ENCODE measurements at places on chromosomes 3 and 15. TPM values are rescaled to one million over a fixed set of nuclear protein-coding genes. Genes with fewer than 3 reads are reported as not detected.

The ALPK3 gene
- polyA plus RNA-seq, result 8.0 TPM

DNA sequence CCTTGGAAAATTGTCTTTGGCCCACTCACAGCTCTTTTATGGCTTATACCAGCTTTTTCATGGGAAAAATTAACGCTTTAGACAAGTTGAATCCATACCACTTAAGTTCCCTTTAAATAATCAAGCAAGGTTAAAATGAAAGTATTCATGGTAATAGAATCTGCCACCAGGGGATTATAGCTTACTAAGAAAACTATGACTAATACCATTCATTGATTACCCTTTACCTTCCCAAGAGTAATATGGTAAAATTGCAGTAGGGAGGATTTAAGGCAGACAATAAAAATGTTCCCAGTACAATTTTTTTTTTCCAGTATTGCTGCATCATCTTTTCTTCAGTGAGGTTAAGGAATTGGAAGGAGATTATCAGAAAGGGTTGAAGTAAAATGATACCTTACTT, 641.1 kb upstream of the NAALADL2 start:
- no peak for DNase-seq

The FRMD4B gene
- polyA plus RNA-seq, result 9.7 TPM

The TUSC7 gene
- polyA plus RNA-seq, result not detected

The MEX3B gene
- not detected for polyA plus RNA-seq

The PGBD4 gene
- polyA plus RNA-seq, result 0.27 TPM

- no peak for DNase-seq
Observed at GRCh38 chr3:71075494-71075893, 508.0 kb downstream of the FOXP1 start.

GRCh38 chr15:51714162-51714561, 23.3 kb downstream of the LYSMD2 start:
- no peak for DNase-seq

DNA sequence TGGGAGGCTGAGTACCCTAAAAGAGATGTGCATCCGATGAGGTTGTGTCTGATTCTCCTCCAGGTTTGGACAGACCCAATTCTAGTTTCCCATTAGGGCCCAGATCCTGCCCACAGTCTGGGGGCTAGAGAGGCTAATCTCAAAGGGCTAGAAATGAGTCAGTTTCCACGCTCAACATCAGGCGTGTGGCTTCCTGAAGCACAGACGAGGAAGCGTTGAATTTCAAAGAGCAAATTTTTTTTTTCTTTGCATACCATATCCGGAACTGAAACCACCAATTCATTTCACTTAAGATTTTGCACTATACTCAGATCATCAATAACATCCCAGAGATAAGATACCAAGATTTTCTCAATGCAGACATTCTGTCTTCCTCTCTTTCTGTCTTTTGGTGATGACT, 173.8 kb upstream of the BCL6 start:
- DNase-seq, result no peak

The SLC24A5 gene
- not detected for polyA plus RNA-seq

DNA sequence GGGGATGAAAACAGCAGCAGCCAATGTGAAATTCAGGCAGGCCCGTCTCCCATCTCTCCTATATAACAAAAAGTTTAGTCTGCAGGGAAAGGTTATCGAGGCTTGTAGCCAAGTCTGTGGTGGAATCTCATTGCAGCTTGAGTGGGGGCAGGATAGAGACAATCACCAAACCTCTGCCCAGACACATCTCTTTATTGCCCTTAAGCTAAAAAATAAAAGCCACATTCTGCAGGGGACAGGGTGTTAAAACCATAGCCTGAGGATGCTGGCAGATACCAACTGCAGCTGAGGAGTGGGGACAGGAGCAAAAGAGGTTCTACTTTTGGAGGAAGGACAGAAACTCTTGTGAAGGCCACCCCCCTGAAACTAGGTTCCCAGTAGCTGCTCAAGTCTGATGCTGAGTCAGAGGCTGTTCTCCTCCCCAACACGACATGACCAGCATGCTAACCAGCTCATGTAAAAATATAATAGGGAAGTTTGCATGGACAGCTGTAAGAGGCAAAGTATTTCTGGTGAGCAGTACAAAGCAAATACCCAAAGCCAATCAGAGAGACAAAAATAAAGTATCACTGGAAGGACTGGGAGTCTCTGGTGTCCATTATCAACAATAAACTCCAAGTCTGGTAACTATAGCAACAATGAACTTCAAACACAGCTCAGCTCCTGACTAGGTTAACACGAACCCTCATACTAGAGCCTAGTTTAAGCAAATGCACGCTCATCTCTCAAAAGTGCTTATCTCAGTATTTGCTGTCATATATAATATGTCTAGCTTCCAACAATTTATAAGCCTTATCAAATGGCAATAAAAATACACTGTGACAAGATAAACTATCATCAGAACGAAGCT, 362.2 kb upstream of the SLCO3A1 start:
- DNase-seq, result no peak

DNA sequence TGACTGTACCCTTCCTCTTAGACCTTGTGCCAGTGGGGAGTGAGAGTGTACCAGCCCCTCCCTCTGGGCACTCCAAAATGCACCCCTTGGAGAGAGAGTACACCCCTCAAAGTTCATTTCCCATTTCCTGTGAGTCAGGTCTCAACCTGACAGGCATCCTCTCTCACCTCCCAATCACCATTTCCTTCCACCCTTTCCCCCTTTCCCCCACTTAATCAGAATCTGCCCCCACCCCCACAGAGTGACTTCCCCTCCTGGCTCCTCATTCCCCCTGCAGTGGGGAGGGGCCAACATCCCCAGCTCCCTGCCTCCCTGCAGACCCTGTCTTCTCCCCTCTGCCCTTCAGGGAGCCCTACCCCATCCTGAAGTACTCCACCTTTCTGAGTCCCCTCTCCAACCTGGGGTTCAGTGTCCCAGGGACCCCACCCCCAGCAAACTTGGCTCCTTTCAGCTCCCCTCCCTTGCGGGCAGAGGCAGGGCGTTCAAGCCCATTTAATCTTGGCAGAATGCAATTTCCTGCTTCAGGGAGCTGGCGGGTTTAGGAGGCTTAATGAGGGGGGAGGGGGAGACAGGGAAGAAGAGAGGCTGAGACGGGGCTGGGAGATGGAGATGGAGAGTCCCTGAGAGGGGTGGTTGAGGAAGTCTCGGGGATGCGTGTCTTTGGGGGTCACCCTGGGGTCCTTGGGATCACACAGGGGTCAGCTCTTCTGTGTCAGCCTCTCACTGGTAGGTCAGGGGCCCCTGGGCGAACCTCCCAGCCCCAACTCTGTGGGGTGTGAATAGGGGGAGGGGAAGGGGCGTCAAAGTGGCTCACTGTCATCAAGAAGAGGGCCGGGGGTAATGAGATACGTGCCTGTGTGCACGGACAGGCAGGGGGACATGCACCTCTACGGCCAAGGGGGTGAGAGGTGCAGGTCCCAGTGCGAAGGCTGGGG, 16.6 kb upstream of the SEMA3F start:
- no peak for DNase-seq

DNA sequence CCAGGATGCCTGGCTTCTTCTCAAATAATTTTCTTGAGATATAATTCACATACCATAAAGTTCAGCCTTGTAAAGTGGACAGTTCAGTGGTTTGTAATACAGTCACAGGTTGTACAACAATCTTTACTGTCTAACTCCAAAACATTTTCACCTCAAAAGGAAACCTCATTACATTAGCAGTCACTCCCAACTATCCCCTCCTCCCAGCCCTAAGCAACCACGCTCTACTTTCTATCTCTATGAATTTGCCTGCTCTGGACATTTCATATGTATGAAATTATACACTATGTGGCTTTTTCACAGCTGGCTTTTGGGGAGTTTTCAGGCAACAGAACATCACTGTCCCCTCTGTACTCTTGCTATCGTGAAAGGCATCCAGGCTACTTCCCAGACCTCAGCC, 17.5 kb downstream of the TGM5 start:
- DNase-seq, result no peak

The ABI3BP gene
- polyA plus RNA-seq, result 122 TPM

The ZNF80 gene
- not detected for polyA plus RNA-seq

GRCh38 chr15:88316586-88316985, 60.0 kb upstream of the NTRK3 start:
- no peak for DNase-seq

DNA sequence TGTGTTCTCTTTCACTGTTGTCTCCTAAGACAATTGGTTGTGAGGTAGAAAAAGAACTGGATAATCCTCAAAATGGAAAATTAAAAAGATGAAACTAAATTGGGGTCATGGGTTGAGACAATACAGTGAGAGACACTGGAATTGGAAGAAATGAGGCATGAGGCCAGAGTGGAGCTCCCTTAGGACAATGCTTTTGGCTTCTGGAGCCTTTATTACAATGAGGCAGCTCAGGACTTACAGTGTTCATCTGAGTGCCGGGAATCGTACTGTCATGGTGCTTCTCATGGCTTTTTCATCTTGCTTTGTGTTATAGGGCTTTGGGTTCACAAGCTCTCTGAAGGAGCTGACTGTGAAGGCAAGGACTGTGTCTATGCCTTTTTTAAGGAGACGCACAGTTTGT, 293.5 kb downstream of the SOX2 start:
- no peak for DNase-seq

GRCh38 chr15:56249092-56249491, 5.4 kb upstream of the RFX7 start:
- peak; percentile 64 for DNase-seq

GRCh38 chr3:134239538-134239937, 11.1 kb downstream of the RYK start:
- DNase-seq, result no peak

DNA sequence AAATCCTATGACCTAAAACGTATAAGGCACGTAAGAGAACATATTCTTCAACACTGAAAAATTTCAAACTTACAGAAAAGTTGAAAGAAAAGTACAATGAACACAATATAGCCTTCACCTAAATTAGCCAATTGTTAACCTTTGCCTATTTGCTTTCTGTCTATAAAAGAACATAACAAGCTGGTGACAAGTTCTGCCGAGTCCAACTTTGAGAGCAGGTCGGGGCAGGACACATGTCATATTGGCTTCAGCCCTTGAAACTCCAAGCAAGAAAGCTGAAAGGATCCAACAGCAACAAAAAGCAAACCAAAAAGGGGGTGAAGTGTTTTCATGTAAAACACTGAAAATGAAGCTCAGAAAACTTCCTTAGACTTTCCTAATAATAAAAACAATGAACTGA, 59.1 kb downstream of the TBC1D2B start:
- DNase-seq, result peak; percentile 37

- no peak for DNase-seq
Observed at GRCh38 chr3:71090207-71090606, 493.3 kb downstream of the FOXP1 start.

The MCF2L2 gene
- polyA plus RNA-seq, result 1.3 TPM

GRCh38 chr15:38411902-38412301, 42.0 kb upstream of the FAM98B start:
- no peak for DNase-seq

GRCh38 chr3:107806536-107806935, 283.8 kb downstream of the BBX start:
- DNase-seq, result no peak

DNA sequence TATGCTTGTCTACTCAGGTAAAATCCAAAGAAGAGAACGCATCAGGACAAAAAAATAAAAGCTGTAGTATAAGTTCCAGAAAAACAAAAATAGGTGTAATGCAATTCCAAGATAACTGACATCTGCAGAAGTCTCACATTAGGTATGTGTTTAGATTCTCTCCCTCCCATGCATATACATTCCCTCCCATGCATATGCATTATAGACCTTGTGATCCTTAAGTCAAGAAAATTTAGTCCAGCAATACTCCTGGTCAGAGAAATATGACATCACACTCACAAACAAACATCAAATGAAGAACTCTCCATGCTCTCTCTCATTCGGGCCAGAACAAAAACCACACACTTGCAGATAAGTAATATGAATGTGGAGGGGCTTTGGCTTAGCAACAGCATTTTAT, 25.3 kb upstream of the STRIT1 start:
- no peak for DNase-seq

The LRRC31 gene
- polyA plus RNA-seq, result 26.4 TPM

DNA sequence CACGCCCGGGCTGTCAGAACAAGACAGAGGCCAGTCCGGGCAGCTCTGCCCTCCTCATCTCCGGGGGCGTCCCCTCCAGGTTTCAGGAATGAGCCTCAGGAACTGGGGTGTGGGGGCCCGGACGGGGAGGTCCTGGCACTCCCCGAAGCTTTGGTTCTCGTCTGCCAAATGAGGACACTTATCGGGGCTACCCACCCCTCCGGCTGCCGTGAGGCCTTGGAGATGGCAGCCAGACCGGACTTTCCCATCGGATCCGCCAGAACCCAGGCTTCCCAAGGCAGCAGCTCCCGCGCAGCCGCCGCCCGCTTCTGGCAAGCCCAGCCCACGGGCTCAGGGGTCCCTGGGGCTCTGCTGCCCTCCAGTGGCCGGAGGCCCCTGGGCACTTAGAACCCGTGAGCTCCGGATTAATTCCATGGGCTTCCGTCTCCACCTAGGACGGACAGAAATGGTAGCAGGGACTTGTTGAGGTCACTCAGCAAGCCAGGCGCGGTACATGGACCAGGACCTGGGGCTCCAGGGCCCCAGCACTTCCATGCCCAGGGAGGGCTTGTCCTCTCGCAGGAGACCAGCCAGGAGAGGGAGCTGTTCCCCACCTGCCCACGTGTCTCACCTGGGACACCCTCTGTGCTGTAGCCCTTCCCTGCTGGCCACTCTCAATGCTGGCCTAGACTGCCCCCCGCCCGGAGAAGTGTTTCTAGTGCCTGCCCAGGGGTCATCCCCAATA, 89.4 kb downstream of the LINGO1 start:
- DNase-seq, result peak; percentile 82

Data from small intestine (tissue), 16 donors.